CD4-positive, alpha-beta memory T cell (primary cell): ENCODE measurements at places on chromosomes 2 and 18.

DNA sequence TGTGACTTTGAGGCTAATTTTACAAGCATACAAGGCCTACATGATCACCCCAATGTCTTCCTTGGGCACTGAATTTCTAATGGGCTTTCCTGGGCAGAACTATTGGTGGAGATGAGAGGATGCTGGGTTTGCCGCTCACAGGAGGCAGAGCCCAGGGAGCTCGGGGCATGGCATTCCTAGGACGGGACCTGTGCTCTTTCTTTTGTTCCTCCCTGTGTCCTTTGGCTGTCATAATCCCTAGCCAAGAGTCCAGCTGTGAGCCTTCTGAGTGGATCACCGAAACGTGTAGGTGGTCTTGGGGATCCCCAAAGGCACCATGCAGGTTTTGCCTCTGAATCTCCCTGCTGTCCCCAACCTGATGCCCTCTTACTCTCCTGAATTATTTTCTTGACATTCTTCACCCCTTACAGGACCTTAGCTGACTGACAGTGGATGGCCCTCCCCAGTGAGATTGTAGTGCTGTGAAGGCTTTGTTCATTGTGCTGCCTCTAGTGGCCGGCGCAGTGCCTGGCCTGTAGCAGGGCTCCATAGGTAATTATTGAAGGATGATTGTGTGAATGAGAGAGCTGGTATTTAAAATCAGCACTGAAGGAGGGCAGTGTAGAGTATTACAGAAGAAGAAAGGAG is 221.9 kb downstream of the ZNF407 start:
- DNase-seq = no peak

GRCh38 chr2:127479219-127479825 is 47.0 kb downstream of the IWS1 start:
- peak; percentile 28 for DNase-seq

DNA sequence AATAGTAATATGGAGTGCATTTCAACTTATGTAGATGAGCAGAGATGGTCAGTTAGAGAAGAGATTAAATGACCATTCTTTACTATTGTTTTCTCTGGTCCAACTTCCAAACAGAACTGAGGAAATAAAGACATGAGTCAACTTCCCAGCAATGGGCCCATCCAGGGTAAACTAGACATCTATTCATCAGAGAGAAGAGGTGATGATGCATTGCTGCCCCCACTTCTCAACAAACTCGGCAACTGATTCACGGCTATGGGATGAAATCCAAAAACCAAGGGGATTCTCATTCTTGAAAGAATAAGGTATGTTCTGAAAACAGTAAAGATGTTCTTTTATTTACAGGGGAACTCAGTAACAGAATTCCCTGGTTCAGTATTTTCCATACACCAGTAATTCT is 190.7 kb downstream of the RDH14 start:
- DNase-seq = no peak

GRCh38 chr2:221262651-221263050 is 309.5 kb downstream of the EPHA4 start:
- DNase-seq = no peak

GRCh38 chr2:33213244-33213643 is 263.2 kb upstream of the RASGRP3 start:
- DNase-seq = no peak

DNA sequence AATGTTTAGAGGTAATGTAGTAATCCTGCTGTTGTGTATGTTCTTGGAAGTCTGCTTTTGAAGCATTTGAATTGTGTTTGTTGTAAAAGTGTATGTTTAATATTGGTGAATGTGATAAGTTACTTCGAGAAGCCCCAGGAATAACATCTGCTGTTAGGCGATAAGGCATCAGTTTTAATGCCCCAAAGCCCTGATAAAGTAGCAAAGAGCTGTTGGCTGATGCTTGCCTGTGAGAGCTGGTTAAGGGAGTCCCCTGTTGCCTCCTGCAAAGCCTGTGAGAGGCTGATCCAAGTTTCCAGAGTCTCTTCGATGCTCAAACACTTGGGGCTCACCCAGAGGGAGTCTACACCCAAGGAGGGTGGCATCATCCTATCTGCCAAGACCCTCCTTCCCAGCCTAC is 110.3 kb downstream of the RNF152 start:
- no peak for DNase-seq

GRCh38 chr2:63790491-63790890 is 51.2 kb upstream of the UGP2 start:
- DNase-seq = no peak

DNA sequence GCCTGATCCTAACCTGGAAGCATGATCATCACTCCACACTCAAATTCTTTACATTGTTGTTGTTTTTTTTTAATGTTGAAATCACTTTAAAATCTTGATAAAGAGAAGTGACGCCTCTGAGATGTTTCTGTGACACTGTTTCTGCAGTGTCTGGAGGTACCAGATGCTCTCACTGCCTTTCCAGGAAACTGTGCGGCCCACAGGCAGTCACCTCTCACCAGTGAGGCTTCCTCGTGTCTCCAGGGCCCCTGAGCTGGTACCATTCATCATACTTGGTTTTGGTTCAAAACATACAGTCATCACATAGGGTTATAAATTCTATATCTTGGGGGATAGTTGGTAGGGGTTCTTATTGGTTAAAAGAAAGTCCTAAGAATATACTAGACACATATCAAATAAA is 10.1 kb upstream of the ID2 start:
- no peak for DNase-seq

DNA sequence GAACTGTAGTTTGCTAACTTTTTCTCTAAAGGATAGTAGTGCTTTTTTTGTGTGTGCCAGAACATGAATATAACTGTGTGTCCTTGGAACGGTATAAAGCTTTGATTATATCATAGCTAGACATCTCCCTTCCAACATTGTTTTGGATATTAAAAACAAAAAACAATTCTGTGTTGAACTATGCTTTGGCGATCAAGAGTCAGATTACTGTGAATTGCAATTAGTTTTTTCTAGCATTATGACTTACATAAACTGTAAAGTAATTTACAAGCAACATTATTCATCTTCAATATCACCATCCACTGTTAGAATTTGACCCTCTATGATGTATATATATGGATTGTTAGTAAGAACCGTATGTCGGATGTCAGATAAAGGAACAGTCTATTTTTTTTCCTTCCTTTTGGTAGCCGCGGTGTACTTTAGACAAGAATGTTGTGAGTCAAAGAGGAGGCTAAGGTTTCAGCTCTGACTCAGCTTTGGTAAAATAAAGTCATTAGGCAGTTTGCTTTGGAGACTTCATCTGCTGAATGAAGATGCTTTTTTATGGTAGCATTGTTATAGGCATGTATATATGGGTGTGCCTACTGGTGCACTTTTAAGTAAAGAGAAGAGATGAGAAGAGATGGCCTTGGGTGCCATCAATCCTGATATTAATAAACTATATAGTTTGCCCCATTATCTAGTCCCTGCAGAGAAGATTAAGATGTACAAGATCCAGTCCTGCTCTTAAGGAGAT is 76.4 kb downstream of the LTBP1 start:
- no peak for DNase-seq

DNA sequence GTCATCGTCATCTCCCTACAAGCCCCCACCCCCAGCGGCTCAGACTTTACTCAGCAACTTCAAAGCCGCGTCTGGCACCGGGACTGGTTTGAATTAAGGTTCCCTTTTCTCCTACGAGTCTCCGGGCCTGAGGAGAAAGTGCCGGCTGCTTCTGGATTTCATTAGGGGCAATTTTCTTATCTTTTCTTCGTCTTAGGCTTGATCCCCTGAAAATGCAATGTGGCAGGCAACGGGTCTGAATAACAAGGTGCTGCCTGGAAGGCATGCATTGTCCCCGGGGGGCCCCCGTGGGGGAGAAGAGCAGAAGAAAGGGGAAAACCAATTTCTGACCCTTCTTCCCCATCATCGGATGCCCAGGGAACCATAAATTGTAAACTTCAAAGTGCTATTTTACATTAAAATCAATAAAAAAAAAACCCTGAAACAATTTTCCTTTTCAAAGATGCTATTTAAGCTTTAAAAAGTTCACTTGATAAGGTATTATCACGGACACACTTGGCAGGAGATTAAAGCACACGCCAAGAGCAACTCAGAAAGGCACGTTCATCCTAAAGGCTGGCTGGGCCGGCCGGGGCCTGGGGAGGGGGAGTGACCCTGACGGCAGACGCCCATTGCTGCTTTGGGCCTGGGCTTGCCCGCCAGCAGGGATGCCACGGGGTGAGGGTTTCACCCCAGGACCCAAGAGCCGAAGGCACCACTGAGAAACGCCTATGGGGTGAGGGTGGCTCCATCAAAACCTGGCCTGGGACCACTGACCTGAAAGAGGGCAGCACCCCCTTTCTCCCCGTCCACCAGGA is 230.4 kb downstream of the TWIST2 start:
- DNase-seq = no peak

- DNase-seq = no peak
Measured at GRCh38 chr2:123438675-123439074, 586.4 kb upstream of the CNTNAP5 start.

- no peak for DNase-seq
Measured at GRCh38 chr2:11910971-11911370, 164.5 kb downstream of the LPIN1 start.

GRCh38 chr2:231259104-231259503 is 60.7 kb downstream of the ARMC9 start:
- peak; percentile 41 for DNase-seq

DNA sequence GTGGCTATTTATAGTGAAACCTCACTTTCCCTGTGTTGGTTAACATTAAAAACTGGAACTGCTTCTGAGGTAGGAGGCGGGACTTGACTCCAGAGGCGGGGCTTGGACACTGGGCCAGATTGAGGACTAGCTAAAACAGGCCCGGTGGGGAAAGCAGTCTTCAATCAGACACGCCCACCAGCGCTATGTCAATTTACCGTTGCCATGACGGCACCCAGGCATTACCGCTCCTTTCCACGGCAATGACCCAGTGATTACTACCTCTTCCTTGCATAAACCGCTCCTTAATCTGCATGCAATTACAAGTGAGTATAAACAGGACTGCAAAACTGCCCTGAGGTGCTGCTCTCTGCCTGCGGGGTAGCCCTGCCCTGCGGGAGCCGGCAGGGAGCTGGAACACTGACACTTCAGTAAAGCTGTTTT is 35.3 kb downstream of the LRRFIP1 start:
- peak; percentile 24 for DNase-seq

- no peak for DNase-seq
Measured at GRCh38 chr2:189191766-189192165, 12.2 kb upstream of the COL5A2 start.

GRCh38 chr2:151379169-151379568 is 21.8 kb downstream of the TNFAIP6 start:
- no peak for DNase-seq

DNA sequence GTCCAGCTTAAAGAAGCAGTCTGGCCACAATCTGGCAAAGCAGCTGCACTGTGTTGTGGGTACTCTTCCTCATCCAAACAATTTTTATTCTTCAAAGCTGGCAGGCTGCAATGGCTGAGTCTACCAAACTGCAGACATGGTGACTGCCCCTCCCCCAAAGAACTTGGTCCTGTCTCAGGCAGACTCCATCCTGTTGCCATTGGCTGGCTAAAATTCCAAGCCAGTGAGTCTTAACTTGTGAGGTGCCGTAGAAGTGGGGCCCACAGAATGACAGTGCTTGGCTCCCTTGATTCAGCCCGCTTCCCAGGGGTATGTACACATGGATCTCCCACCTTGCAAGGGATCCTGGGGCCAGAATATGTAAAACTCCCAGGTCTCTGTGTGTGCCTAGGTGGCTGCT is 14.5 kb upstream of the NXPH2 start:
- DNase-seq = no peak

GRCh38 chr2:98835831-98836385 is 100.1 kb downstream of the CRACDL start:
- peak; percentile 88 for DNase-seq

GRCh38 chr2:173884025-173884802 is 81.0 kb downstream of the SP3 start:
- peak; percentile 20 for DNase-seq

- DNase-seq = no peak
Measured at GRCh38 chr2:164560181-164560792, 61.0 kb downstream of the GRB14 start.

DNA sequence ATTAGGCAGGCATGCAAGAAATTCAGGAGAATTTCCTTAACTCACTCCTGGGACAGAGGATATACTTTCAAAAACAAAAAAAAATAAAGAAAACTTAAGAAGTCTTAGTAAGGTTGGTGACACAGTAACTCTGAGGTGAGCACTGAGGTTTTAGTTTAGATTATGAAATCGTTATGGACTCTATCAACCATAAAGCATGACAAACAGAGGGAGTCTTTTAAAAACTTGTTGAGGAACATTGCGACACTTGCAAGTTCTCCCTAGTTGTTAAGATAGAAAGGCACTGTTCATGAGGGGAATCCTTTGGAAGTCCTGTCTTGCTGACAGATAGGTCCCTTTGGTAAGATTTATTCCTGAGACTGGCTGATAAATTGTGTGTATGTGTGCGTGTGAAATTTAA is 194.3 kb upstream of the ERBB4 start:
- DNase-seq = no peak

GRCh38 chr2:192010073-192010472 is 163.2 kb upstream of the CAVIN2 start:
- DNase-seq = no peak

- no peak for DNase-seq
Measured at GRCh38 chr2:101150306-101151145, 656 bp downstream of the TBC1D8 start.

DNA sequence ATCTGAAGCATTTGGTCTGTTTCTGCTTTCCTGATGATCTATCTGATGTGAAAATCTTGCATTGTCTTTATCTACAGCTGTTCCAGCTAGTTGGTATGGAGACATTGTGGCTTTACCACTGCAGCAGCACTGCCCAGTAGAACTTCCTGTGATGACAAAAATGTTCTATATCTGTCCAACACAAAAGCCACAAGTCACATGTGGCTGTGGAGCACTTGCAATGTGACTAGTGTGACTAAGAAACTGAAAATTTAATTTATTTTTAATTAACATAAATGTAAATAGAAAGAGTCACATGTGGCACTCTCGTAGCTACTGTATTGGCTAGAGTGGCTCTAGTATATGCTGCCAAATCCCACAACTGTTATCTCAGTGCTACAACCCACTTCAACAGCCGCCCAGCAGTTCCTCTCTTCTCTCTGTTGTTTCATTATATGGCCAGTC is 425.7 kb downstream of the SETBP1 start:
- no peak for DNase-seq

GRCh38 chr18:21277578-21277977 is 35.5 kb downstream of the GREB1L start:
- DNase-seq = no peak

DNA sequence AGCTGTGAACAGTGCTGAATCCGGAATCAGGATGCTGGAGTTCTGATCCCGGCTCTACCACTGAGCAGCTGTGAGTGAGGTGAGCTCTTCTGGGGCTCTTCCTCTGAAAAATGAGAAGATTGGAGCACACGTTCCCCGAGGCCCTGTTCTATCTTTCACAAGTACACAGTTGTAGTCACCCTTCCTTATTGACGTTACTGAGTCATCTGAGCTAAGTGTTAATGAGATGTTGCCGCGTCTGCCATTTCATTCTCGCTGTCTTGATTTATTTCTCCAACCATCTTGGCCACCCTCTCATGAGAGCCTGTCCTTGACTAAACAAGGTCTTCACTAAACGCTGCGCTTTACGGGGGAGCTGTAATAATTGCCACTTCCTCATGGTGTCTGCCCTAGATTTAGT is 31.9 kb upstream of the EFR3B start:
- DNase-seq = no peak

- DNase-seq = no peak
Measured at GRCh38 chr18:71673954-71674353, 870.2 kb downstream of the CBLN2 start.
